ENCODE measurements at places on chromosomes 2 and 18.

- no peak for DNase-seq
Observed at GRCh38 chr2:37375741-37376288, 31.4 kb downstream of the QPCT start.

DNA sequence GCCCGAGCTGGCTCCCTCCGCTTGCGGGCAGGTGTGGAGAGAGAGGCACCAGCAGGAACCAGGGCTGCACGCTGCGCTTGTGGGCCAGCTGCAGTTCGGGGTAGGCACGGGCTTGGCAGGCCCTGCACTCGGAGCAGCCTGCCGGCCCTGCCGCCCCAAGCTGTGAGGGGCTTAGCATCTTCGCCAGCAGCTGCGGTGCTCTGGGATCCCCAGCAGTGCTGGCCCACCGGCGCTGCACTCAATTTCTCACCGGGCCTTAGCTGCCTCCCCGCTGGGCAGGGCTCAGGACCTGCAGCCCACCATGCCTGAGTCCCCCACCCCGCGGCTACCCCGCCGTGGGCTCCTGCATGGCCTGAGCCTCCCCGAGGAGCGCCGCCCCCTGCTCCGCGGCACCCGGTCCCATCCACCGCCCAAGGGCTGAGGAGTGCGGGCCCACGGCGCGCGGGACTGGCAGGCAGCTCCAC, 434.4 kb upstream of the RGPD4 start:
- DNase-seq = no peak

DNA sequence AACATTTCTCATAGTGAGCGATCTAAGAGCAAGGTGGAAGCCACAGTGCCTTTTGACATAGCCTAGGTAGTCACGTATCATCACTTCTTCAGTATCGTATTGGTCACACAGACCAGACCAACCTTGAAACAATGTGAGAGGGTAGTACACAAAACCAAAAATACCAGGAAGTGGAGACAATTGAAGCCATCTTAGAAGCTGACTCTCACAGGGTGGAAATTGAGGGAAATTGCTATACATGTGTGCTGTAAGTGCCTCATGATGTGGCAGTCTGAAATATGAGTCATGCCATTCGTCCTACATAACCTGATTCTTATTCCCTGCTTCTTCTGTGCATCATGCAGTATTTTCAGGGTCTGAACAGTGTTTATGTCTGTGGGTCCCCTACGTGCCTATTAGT, 62.3 kb upstream of the STON1 start:
- DNase-seq = no peak

GRCh38 chr2:105388971-105389381, 9.9 kb downstream of the FHL2 start:
- no peak for DNase-seq

- no peak for DNase-seq
Observed at GRCh38 chr2:58553937-58554336, 312.8 kb upstream of the FANCL start.

DNA sequence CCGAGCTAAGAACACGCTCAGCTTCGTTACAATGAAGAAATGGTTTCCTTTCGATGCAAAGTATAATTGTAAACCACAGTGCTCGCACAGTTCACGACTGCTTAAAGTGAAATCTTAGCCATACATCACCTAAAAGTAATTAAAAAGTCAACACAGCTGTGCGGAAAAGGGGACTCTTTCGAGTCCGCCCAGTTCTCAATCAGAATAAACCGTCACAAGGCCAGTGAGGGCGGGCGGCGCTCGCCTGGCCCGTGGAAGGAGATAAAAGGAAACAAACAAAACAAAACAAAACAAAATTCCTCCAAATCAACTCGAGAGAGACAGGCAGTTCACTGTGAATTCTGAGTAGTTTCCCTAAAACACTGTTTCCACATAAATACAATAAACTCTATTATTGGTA, 200.9 kb downstream of the TWIST2 start:
- DNase-seq = no peak

DNA sequence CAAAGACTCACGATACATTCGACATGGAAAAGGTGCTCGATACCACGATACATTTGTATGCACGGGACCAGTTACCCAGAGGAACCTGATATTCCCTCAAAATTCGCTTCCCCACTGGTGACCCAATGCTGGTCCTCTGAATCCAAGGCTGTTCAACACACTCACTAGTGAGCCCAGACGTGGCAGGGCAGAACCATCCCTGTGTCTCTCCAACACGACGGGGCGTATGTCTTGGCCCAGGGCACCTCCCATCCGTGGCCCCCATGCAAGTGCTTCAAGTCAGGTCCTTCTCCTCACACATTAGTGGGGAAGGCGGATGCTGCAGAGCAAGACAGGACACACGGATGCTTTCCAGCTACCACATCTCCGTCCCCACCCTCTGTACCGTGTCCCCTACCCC, 6.1 kb downstream of the CRACDL start:
- no peak for DNase-seq

DNA sequence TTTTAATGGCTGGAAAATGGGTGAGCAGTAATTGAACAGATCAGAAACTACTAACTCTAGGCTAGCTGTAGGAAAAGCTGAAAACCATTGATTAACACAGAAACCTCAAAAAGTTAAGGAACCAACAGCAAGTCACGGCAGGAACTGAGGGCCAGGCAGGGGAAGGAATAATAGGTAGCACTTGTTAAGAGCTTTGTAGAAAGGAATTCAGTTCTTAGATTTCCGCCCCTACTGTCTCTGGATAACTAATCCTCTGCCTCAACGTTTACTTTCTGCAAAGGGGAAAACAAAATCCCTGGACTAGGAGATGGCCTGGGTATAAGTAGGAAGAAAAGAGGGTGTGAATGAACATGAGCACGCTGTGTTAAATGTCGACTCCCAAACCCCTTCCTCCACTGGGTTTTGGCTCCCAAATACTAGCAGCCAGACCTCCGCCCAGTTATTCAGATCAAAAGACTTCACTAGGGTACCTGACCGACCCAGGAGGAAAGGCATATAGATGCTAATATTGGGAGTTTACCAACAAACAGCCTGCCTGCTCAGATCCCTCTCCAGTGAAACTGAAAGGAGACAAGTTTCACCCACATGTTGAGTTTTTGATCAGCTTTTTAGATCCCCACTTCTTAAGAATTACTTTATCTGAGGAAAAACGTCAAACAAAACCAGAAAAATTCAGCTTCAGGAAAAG, 12.4 kb downstream of the SMAD2 start:
- DNase-seq = no peak

GRCh38 chr2:29097569-29097968, 17.6 kb upstream of the CLIP4 start:
- DNase-seq = peak; percentile 52

DNA sequence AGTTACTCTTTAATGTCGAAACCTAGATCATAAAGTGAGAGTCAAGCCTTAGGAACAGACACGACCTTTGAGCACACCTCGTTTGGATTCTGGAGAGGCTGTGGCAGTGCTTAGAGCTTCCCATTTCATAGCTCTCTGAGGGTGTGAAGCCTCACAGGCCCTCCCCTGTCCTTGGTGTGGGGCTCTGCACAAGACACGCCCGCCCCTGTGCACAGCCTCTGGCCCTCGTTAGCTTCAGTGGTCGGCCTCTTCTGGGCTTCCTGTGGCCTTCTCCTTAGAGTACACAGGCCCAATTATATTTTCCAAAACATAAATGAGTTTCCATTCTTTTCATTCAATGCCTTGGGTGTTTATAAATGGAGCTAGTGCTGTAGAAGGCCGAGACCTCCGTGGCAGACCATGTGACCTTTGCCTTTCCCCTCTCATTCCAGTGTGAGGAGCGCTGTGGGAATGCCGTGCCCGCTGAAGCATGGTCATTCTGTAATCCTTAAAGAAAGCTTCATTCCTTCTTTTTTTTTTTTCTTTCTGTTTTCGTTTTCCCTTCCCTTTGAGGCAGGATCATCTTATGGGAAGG, 208.6 kb downstream of the DCDC2C start:
- no peak for DNase-seq

GRCh38 chr2:192948316-192948715, 753.6 kb upstream of the TMEFF2 start:
- DNase-seq = no peak

- DNase-seq = no peak
Observed at GRCh38 chr2:221088506-221088905, 483.6 kb downstream of the EPHA4 start.

DNA sequence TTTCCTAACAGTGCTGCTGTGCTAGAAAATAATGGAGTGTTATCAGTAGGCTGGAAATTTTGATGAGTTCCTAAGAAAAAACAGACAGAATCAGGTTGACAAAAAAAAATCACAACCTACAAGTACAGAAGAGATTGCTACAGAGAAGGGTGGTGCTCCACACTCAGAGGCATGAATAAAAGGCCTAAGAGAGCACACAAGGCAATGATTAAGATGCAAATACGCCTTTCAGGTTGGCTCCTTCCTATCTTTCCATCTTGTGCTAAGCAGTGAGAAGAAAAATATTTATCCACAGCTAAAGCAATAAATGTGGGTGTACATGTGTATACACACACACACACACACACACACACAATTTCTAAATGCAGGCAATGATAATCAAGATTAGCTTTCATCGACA, 130.6 kb upstream of the UBE2E3 start:
- no peak for DNase-seq

- DNase-seq = no peak
Observed at GRCh38 chr2:183998041-183998796, 600.1 kb upstream of the ZNF804A start.

GRCh38 chr2:70673041-70673647, 94.9 kb downstream of the ADD2 start:
- DNase-seq = no peak

DNA sequence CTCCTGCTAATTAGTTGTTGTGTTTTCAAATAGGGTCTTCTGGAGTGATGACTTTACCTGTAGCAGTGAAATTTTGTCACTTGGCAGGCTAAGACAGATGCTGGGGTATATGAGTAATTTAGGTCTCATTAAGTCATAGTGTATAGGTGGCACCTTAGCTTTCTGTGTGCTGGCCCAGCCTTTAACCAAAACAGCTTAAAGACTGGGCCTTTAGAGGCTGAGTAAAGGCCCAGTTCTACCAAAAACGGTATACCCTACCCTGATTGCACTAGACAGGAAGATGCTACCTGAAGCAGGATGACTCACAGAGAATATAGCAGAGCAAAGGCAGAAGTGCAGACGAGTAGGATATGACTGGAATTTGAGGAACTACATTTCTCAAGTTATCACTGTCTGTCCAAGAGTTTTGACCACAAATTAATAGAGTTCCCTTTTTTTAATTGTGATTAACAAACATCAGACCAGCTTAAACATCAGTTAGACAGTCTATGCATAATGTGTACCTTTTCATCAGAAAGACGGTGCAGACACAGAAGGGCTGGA, 337.9 kb upstream of the SALL3 start:
- no peak for DNase-seq

- DNase-seq = no peak
Observed at GRCh38 chr2:170647741-170648436, 67.2 kb upstream of the SP5 start.

GRCh38 chr18:42222557-42222956, 267.5 kb downstream of the PIK3C3 start:
- DNase-seq = no peak

DNA sequence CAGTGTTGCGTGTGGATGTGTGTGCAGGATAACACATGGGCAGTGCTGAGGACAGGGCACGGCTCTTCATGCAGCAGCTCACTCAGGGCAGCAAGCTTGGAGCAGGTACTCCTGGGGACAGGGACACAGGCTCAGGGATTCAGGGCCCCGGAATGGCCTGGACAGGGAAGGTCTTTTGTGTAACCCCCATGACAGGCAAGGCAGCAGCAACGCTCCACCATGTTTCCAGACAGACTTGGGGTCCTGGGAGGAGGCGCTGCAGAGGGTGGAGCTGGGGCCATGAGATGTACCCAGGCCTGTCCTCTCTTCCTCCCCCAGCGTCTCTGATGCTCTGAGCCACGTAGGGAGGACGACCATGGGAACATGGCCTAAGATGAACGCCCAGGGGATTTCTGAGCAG, 58.3 kb downstream of the ADNP2 start:
- DNase-seq = no peak

GRCh38 chr2:112305132-112305531, 29.7 kb downstream of the ZC3H6 start:
- DNase-seq = no peak

- no peak for DNase-seq
Observed at GRCh38 chr18:56233595-56233994, 404.8 kb downstream of the TXNL1 start.

GRCh38 chr2:24461685-24462084, 29.4 kb upstream of the NCOA1 start:
- no peak for DNase-seq

DNA sequence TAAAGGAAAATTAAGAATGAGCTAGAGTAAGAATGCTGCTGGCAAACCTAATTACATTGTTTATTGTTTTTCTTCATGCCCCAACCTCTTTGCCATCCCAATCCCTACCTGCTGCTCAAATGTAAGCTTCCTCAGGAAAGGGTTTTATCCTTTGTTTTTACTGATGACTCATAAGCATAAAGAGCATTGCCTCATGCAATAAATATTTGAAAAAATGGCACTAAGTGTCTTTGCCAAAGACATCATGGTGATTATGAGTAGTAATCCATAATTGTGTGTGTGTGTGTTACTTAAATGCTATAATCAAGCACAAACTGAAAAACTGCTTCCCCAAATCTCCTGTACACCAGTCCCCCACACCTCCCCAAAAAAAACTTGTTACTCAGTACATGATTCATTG, 53.4 kb downstream of the DNER start:
- no peak for DNase-seq

GRCh38 chr2:229257985-229258384, 13.1 kb downstream of the PID1 start:
- no peak for DNase-seq

DNA sequence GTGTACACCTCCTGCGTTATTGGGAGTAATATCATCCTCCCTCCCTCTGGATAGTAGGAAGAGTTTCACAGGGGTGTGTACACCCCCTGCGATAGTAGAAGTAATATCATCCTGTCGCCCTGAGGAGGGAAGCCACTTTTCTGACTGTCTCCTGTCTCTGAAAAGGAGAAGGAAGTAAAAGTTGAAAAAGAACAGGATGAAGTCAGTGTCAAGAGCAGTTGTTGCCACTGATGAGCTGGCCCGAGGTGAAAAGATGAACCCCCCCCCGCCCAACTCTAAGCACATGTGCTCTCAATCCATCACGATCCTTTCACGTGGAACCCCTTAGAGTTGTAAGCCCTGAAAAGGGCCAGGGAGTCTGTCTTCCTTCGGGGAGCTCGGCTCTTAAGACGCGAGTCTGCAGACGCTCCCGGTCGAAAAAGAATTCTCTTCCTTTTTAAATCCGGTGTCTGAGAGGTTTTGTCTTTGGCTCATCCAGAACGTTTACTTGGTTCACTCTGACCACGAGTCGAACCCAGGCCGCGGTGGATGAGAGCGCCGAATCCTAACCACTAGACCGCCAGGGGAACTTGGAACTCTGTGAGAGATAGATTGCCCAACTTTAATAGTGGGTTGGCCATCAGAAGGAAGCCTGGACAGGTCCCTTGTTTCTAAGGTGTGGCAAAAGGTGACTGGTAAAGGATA, 22.4 kb upstream of the NAGK start:
- DNase-seq = no peak

DNA sequence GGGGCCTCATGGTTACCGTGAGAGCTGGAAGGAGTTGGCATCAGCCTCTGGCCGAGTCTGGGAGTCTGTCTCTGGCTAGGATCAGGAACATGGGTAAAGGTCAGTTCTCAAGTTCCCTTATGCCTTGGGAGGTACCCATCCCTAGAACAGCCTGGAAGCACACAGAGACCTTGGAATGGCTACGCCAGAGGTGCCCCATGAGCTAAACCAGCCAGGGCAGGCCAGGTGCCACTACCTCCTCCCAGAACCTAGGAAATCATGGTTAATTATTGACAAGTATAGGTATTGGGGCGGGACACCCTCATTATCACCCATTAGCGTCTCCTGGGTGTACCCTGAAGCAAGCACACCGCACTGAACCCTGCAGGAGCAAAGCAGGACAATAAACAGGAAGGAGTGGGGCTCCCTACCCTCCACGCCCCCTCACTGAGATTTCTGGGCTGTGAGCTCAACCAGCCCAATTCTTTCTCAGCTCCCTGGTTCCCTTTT, 3.0 kb upstream of the ASPRV1 start:
- DNase-seq = no peak

All from breast epithelium (tissue), 4 donors.